ENCODE measurements at places on chromosomes 12 and 14.
A peak's percentile ranks its signal among the peaks of the same experiment; 100 is the strongest.

- no peak for DNase-seq
Observed at GRCh38 chr14:21055432-21056117, 2.0 kb upstream of the RNASE8 start.

GRCh38 chr12:69027411-69027881 lies 94.5 kb upstream of the CPM start:
- DNase-seq: no peak

GRCh38 chr12:49796155-49796554 lies 32.1 kb downstream of the NCKAP5L start:
- no peak for DNase-seq

DNA sequence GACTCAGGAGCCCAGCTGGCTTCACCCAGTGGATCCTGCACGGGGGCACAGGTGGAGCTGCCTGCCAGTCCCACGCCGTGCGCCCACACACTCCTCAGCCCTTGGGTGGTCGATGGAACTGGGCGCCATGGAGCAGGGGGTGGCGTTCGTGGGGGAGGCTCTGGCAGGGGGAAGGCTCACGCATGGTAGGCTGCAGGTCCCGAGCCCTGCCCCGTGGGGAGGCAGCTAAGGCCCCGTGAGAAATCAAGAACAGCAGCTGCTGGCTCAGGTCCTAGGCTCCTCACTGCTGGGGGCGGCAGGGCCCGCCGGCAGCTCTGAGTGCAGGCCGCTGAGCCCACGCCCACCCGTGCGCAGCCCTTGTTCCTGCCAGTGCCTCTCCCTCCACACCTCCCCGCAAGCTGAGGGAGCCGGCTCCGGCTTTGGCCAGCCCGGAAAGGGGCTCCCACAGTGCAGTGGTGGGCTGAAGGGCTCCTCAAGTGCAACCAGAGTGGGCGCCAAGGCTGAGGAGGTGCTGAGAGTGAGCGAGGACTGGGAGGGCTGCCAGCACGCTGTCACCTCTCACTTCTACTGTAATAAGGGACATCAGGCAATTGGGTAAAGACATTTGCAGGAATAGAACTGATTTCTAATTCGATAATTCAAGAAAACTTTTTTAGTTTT lies 115.4 kb downstream of the TMTC2 start:
- DNase-seq: no peak

DNA sequence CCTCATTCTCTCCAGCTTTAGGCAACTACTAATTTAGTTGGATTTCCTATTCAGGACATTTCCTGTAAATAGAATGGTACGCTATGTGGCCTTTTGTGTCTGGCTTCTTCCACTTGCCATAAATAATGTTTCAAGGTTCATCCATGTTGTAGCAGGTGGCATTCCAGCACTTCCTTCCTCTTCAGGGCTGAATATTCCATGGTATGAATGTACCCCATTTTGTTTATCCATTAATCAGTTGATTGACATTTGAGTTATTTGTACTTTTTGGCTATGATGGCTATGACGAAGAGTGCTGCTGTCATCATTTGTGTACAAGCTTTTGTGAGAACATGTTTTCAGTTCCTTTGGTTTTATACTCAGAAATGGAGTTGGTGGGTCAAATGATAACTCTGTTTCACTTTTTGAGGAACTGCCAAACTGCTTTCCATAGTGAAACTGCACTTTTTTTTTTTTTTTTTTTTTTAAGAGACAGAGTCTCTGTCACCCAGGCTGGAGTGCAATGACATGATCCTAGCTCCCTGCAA lies 6.5 kb upstream of the CDK2AP1 start:
- no peak for DNase-seq

DNA sequence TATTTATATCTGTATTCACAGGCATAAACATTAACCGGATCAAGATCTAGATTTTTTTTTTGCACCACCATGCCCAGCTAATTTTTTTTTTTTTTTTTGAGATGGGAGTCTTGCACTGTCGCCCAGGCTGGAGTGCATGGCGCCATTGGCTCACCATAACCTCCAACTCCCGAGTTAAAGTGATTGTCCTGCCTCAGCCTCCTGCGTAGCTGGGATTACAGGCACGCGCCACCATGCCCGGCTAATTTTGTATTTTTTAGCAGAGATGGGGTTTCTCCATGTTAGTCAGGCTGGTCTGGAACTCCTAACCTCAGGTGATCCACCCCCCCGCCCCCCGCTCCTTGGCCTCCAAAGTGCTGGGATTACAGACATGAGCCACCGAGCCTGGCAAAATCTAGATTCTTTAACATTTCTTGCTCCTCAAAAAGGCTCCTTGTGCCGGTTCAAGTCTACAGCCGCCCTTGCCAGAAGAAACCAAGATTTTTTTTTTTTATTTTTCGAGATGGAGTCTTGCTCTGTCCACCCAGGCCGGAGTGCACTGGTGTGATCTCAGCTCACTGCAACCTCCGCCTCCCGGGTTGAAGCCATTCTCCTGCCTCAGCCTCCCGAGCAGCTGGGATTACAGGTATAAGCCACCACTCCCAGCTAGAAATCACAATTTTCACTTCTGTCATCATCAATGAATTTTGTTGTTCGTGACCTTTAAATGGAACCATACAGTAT lies 36.9 kb upstream of the SLC2A3 start:
- no peak for DNase-seq

DNA sequence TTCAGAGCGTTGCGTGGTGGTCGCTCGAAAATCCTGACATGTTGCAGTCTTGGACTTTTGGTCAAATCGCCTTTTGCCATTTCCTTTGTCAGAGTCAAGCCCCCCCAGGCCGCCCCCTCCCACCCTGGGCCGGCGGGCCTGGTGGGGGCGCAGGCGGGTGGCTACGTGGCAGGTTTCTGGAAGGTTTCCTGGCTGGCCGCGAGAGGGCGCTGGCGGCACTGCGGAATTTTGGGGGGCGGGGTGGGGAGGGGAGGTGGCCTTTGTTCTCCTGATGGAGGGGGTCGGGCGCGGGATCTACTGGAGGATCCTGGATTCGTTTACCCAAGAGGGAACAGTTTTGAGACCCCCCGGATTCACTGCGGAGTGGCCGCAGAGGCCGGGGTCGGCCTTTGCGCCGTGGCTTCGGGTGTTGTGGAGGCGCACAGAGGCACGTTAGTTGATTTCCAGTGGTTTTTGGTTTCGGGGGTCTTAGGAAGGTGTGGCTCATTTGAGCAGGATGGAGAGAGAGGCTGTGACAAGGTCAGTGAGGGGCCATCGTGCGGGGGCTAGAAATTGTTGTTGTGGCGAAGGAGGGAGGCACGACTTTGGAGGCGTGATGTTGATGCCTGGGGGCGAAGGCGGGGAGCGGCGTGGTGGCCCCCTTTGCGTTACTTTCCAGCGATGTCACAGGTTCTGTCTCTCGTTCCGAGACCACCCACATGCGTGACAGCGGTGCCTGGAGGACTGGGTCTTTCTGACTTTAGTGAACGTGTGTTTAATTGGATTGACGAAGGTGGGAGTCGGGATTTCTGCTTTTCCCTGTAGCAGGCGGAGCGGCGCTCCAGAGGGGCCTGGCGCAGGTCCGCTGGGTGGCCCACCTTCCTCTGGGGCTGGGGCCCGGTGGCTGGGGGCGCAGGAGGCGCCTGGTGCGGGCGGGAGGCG lies 1.4 kb downstream of the MEG3 start:
- DNase-seq: no peak

DNA sequence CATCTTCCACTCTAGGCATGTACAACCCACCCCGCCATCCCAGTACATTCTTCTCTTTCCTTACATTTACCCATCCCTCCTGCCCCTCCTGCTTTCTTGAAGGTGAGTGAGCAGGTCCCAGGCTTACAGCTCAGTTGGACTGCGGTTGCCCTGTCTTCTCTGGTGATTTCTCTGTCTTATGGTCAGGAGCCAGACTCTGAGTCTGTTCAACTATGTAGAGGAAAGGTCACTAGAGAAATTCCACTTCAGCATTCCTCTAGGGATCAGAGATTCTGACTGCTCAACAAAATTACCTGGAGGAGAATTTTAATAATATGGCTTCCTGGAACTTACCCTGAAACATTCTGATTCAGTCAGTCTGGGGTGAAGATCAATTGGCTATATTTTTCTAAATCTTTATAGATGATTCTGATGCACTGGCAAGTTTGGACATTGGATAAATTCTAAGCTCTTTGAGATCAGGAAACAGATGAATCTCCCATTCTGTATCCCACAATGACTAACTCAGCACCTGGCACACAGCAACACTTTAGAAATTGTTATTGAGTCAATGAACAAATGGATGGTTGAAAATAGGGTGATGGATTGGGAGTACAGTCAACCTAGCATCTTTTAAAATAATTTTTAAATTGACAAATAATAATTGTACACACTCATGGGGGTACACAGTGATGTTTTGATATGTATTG lies 128.6 kb upstream of the HIF1A start:
- DNase-seq: no peak

DNA sequence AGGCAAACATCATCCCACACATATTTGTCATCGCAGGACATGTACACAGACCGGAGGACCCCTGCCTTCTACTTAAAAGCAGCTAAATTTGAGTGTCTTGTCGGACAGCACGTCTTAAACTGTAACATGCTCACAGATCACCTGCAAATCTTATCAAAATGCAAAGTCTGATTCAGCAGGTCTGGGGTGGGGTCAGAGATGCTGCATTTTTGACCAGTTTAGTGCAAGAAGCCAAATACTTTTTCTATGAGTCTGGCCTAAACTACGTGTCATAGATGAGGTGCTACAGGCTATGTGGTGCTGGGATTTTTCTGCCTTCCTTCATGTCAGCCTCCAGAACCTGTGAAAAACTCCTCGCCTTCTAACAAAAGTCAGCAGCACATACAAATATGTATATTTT lies 178.8 kb upstream of the LHX5 start:
- DNase-seq: no peak

- DNase-seq: no peak
Observed at GRCh38 chr12:6154730-6155459, 30.4 kb upstream of the VWF start.

DNA sequence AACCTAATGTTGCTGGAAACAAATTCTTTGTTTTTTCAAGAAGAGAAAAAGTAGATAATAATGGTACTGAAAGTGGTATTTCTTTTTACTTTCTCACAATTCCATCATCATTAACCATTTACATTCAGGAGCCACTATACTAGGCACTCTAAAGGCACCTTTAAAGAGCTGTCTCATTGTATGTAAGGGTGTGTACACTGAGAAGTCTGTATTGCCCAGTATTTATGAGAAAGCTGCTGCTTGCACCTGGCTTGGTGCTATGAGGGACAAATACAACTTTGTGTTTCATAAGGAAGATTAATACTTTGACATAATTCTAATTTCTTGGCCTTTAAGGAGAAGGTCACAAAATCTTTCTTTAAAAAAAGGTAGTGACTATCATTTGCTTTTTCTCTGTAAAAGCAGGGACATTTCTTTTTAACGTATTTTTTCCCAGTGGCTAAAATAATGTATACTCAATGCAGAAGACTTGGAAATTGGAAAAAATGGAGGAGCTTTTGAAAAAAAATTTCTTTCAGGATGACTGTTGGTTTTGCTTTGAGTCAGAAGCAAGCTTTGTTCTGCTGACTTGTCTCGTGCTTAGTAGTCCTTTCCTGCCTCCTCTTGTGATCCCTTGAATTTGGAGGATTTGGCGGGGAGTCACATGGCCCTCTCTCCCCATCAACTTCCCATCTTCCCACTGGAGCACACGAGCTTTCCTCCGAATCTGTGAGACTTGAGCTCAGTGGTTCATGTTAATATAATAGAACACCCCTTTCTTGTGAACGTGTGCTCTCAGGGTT lies 50.1 kb downstream of the RASSF3 start:
- DNase-seq: no peak

DNA sequence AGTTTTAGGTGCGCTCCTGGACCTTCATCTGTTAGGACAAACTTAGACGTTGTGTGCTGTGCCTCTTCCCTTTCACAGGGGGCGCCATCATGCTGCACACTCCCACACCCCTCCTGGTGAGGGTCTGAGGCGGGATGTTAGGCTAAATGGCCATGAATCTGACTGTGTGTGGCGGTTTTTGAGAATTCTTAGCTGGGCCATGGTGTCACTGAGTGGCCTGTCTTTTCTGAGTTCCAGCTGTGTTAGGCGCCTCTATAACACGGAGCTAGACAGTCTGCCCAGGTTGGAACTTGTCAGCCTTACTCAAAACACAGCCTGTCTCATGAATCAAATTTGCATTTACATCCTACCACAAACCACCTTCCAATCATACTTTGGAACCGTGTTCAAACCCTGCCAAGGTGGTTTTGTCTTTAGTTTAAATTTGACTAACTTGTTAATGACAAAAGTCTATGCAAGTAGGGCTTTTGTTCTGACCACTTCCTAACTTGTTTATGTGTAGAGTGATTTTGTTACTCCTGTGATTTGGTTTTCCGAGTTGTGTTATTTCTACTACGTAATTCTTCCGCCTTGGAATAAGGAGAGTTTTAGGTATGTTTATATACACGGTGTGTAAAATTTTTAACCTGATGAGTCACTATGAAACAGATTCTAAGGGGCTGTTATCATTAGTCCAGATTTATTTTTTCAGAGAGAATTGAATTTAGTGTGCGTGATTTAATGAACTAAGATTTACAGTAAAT lies 19.6 kb downstream of the ACVR1B start:
- peak; percentile 66 for DNase-seq

Measured in A549 (cell line).